ENCODE measurements at places on chromosomes 11 and 22.

GRCh38 chr11:103077554-103077953 lies 14.4 kb downstream of the DCUN1D5 start:
- DNase-seq = no peak

- no peak for DNase-seq
Measured at GRCh38 chr11:20535271-20535881, 64.0 kb upstream of the SLC6A5 start.

GRCh38 chr11:20248871-20249270 lies 88.6 kb upstream of the DBX1 start:
- no peak for DNase-seq

GRCh38 chr11:876545-876944 lies 33.9 kb downstream of the TSPAN4 start:
- DNase-seq = no peak

DNA sequence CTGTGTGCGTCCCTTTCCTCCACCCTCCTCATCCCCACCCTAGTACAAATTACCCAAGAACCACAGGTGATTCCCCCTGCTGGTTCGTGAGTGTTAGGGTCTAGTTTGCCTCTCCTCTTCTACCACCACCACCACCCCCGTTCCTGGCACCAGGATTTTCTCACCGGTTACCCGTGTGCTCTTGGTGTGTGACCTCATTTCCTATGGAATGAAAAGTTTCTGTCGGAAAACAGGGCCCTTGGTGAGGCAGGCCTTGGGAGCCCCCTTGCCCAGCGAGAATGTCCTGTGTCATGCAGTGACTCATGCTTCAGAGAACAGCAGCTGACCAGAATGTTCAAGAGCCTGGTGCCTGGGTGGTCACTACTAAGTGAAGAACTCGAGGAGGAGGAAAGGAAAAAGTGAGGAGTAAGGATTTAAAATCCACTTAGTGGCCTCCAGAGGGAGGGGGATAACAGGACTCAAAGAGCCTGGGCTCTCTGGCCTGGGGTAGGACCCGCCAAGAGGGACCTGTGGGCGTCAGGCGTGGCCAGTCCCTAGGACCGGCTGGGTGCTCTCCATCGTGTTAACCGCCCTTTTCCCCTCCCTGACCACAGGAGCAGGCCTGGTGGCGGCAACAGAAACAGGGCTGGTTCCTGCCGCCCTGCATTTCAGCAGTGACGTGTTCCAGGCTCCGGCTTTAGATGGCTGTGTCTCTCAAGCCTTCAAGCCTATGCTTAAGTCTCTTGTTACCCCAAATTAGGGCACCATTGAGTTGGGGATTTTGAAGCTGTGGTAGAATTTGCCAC lies 30.2 kb downstream of the C22orf31 start:
- peak; percentile 83 for DNase-seq

DNA sequence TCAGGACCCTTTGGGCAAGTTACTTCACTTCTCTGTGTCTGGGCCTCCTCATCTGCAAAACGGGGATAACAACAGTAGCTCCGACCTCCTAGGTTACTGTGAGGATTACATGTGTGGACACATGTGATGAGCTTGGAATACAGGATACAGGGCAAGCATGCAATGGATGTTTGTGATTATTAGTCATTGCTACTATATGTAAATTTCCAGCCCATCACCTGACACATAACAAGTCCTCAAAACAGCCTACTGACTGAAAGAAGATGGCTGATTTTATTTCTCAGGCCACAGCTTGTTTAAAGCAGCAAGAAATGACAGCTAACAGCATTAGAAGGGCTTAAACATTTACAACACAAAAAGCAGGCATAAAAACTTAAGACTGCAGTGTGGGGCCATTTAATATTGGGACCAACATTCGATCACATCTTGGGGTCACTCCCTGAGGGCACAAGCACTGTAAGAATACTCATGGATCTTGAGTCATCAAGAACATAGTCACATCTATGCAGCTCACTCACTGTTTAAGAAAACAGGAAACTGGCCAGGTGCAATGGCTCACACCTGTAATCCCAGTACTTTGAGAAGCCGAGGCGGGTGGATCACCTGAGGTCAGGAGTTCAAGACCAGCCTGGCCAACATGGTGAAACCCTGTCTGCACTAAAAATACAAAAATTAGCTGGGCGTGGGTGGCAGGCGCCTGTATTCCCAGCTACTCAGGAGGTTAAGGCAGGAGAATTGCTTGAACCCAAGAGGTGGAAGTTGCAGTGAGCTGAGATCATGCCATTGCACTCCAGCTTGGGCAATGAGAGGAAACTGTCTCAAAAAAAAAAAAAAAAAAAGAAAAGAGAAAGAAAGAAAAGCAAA lies 49.5 kb downstream of the ABTB2 start:
- DNase-seq = peak; percentile 58

DNA sequence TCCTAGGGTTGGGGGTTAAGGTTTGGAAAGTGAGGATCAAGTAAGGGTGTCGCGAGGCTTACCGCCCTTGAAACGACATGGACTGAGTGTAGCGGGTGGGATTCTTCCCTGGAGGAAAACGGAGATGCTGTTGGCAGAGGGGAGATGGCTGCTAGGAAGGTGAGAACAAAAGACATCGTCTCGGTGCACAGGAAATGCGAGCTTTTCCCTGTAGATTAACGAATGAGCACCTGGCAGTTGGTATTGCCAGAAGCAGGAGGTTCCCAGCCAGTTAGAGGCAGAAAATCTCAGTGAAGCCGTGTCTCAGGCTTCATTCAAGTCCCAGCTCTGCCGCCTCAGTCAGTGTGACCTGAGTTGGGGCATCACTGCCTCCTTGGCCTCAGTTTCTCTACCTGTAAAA lies 1.4 kb upstream of the LHFPL7 start:
- DNase-seq = no peak

- no peak for DNase-seq
Measured at GRCh38 chr11:93605642-93606041, 55.8 kb upstream of the CEP295 start.

GRCh38 chr11:117096201-117096991 lies 1.8 kb downstream of the SIK3 start:
- DNase-seq = no peak

GRCh38 chr11:27868226-27868625 lies 168.0 kb upstream of the BDNF start:
- no peak for DNase-seq

DNA sequence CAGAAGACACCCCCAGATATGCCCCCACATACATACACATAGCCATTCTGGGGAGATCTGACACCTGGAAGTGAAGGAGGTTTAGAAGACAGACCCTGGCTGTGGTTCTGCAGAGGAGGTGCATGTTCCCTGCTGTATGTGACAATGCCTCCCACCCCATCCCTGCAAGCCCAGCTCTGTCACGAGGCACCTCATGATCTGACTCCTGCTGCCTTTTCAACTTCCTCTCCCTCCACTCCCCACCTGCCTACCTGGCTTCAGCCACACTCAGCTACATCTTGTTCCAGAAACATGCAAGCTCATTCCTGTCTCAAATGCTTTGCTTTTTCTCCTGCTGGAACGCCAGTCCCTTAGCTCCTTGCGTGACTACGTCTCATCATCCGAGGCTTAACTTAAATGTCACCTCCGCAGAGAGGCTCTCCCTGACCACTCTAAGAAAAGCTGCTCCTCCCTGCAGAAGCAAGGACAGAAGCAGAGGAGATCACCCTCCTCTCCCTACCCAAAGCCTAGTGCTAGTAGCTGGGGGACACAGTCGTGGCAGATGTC lies 114.5 kb downstream of the FEZ1 start:
- no peak for DNase-seq

DNA sequence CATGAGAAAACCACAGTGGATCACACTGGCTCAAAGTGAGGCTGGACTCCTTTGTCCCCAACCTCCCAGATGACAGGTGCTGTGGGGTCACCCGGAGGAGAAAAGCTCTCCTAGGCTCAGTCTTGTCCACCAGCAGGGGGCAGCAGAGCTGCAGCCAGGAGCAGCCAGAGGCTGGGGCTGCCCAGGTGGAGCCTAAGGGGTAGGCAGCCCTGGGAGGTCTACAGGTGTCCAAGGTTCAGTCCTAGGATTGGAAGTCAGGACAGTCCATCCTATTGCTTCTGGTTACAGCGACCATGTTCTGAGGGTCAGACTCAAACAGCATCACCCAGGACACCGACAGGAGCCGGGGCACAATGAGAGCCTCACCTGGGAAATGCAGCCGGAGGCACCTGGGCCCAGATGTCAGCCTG lies 77.6 kb upstream of the IGLL5 start:
- no peak for DNase-seq

DNA sequence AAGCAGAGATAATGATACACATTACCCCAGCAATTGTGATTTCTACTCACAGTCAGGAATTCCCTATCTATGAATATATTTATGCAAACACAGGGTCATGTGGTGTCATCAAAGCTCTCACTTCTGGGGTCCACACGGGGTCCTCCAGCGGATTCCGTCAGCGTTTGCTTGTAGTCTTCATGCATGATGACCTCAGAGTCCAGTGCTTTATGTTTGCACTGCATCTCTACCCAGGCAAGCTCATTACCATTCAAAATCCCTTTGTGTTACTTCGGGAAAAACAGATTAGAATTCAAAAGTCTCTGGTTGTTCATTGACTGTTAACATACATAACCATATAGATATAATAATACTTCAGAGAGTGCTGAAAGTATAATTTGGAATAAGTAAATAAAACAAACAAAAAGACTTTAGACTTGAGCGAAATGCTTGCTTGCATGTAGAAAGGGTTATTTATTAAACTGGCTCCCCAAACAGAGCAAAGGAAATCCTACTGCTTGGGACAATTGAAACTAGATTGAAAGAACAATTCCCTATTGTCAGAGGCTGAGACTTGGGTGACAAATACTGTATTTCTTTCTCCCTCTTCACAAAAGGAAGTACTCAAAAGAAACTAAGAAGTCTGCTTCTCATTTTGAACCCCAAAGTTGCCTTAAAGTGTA lies 423.1 kb downstream of the ETS1 start:
- DNase-seq = no peak

DNA sequence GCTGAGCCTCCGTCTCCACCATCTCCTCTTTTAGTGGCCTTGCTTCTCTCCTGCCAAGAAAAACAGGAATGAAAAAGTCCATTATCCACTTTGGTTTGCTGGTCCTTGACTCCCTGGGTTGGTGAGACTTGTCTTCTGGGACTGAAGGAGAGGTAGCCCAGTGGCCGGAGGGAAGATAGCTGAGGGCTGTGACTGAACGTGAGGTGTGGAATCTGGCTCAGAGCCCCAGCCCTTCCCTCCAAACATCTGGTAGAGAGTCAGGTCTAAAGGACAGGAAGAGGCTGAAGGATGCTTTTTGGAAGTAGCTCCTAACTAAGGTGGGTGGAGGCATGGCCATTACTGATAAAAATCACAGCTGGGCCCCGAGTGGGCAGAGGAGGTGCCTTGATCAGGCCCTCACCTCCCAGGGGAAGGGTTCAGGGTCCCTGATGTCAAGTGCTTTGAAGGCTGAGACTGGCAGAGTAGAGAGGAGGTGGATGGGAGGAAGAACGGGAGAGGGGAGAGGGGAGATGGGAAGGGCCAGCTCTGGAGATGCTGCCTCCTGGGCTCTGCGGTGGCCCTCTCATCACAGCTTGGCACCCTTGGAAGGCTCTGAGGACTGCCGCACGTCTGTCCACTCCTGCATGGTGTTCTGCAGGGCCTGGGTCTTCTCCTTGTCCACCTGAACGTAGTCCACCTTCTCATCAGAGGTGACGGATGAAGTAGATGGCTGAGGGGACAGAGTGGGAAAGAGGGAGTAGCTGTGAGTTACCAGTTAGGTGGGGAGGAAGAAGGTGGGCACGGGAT lies 30.2 kb downstream of the USP35 start:
- no peak for DNase-seq

- no peak for DNase-seq
Measured at GRCh38 chr22:49367041-49367697, 460.5 kb downstream of the BRD1 start.

GRCh38 chr11:28981381-28981780 lies 873.2 kb downstream of the METTL15 start:
- no peak for DNase-seq

DNA sequence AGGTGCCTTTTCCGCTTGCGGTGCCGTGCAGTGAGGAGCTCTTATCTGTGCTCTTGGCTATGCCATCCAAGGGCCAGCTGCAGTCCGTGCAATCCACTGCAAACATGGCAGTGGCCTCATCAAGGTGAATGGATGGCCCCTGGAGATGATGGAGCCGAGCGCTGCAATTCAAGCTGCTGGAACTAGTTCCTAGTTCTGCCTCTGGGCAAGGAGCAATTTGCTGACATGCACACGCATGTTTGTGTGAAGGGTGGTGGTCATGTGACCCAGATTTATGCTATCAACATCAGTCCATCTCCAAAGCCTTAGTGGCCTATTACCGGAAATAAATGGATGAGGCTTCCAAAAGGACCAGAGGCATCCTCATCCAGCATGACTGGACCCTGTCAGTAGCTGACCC lies 3.1 kb upstream of the EHD1 start:
- no peak for DNase-seq

All from PC-3 (cell line).